ENCODE measurements at places on chromosomes 6 and 20.

- DNase-seq = peak; percentile 83
These were observed 111.3 kb downstream of the LY86 start for GRCh38 chr6:6699741-6700367.

GRCh38 chr20:56469077-56469449, 636 bp downstream of the RTF2 start:
- DNase-seq = no peak

DNA sequence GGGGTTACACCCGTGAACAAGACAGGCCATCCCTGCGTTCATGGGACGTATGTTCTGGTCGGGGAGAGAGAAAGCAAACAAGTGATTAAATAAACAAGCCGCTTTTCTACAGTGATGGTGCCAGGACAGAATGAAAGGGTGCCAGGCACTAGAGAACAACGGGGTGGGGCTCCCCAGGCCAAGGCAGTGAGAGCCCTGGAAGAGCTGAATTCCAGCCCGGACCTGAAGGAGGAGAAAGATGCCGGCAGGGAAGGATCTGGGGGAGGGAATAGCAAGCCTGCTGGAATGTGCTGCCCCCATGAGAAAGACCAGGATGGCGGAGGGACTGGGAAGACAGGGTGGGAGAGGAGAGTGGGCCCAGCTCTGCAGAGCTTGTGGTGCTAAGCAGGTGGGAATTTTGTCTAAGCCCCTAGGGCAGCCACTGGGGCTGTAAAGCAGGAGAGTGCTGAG, 7.5 kb downstream of the SNAI1 start:
- no peak for DNase-seq

GRCh38 chr6:79570129-79571029, 33.1 kb upstream of the LCA5 start:
- DNase-seq = peak; percentile 66

DNA sequence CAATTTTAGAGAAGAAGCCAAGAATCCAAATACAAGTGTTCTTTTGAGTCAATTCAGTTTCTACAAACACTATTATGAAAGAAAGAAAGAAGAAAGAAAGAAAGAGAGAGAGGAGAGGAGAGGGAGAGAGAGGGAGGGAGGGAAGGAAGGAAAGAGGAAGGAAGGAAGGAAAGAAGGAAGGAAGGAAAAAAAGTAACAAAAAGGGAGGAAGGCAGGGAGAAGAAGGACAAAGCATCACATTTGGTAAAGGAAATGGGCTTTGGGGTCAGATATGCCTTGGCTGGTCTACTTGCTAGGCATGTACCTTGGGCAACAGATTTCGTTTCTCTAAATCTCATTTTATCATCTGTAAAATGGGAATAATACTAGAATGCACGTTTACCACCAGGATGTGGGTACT, 49.4 kb upstream of the BCAS1 start:
- no peak for DNase-seq

- DNase-seq = no peak
These were observed 180.0 kb downstream of the SOX4 start for GRCh38 chr6:21773576-21773968.

GRCh38 chr6:90807791-90808701, 221.2 kb upstream of the MAP3K7 start:
- no peak for DNase-seq

DNA sequence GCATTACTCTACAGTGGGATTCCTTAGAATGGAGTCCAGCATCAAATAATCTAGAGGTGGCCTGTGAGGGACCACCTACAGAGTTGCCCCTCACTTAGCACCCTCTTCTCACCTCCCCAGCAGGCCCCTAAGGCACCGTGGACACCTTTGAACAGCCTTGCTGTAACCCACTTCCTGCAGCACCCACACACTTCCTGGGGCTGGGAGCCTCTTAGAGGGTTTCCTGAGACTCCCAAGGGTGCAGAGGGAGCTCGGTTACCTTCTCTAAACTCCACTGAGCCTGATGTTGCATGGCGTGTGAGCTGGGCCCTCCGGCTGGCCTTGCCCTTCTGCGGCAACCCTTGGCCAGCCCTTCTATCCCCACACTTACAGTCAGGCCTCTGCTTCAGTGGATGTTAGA, 7.3 kb upstream of the SIRPG start:
- DNase-seq = no peak

GRCh38 chr6:44269178-44269920, 901 bp upstream of the TMEM151B start:
- DNase-seq = no peak

DNA sequence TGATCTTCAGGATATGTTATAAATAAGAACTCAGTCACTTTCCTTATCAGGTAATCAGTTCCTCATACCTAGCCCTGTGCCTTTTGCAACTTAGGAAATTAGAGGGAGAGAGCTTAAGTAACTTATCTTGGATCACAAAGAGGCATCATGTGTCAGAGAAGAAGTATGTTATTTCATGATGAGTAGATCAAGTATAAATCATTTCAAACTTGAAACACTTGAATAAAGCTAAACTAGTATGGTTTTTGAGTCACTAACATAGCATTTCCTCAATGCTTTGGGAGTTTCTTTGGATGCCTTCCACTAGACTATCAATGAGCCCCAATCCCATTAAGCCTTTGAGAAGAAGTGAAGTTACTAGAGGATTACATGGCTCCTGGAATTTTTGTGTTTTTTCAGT, 102.6 kb upstream of the TNFAIP3 start:
- DNase-seq = no peak
